Stimulated activated CD8-positive, alpha-beta memory T cell treated with anti-CD3 and anti-CD28 coated beads, Interleukin-7, amount 100 ng/mL, for 4 hours (primary cell): ENCODE measurements at places on chromosomes 4 and X.

DNA sequence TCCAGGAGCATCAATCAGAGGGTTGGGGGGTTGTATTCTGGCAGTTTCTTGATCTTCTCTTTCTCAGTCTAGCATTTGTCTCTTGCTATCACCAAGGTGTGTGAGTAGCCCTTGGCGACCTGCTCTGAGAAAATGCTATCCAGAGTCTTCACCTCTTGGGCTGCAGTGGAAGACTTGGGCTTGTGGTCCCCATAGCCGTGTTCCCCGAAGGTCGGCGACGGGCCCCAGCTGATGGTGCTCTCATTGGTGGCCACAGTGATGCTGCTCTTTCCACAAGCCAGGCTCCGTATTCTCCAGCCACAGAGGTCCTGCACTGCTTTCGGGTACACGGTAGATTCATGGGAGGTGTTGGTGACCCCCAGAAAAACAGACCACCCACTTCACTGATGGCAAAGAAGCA lies 25.9 kb upstream of the ETNPPL start:
- DNase-seq = no peak

GRCh38 chr4:89022426-89023128 lies 34.4 kb downstream of the FAM13A start:
- no peak for DNase-seq

DNA sequence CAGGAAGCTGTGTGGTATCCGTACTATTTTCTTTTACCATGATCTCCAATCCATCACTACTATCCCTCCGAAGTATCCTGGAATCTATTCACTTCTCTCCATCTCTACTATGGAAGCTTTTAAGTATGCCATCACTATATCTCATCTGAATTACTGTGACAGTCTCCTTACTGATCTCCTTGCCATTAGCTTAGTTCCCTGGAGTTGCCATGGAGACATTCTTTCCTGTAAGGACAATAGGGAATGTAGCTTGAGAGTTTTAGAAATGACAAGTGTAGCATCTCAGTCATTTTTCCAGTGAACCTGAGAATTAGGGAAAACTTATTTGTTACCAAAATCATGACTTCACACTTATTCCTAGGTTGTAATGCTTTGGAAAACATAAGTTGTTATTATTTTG lies 86.3 kb downstream of the HPGD start:
- DNase-seq = no peak

GRCh38 chrX:100975212-100975611 lies 5.7 kb downstream of the ARL13A start:
- DNase-seq = no peak

GRCh38 chr4:176539785-176540175 lies 220.0 kb downstream of the SPCS3 start:
- no peak for DNase-seq

GRCh38 chr4:38665551-38666411 lies 1.8 kb downstream of the KLF3 start:
- no peak for DNase-seq

DNA sequence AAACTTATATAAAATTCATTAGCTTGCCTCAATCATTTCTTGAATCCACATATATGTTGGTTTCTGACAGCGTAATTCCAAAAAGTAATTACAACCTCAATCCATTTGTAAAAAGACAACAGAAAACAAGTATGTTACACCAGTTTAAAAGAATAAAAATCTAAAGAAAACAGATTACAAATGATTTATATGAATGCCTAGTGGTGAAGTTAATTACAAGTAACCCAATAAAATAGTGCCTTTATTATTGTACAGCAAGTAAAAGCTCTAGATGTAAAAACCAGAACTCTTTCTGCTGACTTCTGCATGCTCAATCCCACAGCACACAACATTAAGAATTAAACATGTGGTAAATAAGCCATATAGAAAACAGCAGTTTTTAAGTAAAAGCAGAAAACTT lies 197.8 kb downstream of the MAB21L2 start:
- DNase-seq = no peak

GRCh38 chr4:38872620-38873019 lies 5.0 kb downstream of the FAM114A1 start:
- DNase-seq = no peak

DNA sequence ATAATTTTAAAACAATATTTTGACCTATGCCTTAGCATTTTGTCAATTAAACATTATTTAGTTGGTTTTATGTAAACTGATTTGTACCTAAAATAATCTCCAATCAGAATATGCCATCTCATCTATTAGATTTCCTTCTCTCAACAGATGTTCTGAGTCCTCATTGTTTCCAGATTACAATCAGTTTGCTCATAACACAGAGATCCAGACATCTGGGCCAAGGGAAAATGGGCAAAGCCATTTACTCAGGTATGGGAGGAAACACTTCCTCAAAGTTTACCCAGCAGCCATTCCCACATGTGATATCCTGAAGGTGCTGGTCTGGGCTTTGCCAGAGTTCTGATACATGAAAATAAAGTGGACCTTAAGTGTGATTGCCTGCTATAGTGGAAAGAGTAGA lies 217.9 kb upstream of the GPC4 start:
- no peak for DNase-seq

DNA sequence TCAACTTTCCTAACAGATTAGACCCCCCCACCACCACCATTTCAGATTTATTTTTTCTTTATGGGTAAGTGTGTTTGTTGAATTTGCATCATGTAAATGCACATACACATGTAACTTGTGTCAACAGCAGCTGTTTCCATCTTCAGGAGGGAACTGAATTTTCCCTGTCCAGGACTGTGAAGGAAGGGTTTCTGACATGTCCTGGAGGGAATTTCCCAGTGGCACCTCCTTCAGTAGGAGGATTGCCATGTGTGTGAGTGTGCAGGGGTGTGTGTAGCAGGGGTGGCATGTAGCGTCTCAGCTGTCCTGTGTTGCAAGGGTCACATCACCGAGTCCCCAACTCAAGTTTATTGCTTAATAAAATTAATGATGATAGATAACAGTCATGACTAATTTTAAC lies 19.7 kb downstream of the HERC6 start:
- no peak for DNase-seq

DNA sequence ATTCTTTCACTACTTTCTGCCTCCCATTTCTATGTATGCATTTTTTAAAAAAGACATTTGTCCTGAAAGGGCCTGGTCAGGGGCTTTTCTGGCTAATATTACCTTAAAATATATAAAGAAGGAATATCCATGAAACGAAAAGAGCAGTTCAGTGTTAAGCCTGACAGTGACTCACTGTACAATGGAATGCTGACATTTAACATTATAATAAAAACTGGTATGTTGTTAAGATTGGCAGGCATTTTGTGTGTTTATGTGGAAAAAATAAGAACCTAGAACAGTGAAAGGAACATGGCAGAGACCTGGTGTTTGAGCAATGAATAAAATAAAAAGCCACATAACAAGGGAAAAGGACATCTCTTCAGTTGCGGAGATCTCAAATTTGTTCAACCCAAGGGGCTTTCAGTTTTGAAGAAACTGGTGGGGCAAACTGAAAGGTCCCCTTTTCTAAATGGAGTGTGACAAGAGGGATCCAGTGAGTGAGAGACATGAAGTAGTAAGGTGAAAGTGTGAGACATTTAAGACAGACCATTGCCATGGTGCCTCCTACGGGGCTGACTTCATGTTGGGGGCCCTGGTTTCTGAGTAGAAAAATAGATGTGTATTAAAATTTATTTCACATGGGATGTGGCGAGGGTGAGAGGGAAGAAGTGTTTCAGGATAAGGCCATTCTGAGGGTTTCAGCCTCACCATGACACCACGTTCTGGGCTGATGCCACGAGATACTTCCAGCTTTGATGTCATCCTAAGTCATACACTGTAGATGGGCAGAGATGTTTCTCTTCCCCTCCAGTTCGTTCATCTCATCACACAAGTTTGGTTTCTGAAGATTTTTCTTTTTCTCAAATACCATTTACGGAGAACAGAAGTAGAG lies 324.9 kb downstream of the PPP3CA start:
- DNase-seq = no peak
